ENCODE measurements at places on chromosomes 5 and 9.

- no peak for DNase-seq
These were observed 207.4 kb downstream of the AGTPBP1 start for GRCh38 chr9:85534340-85534739.

GRCh38 chr5:45697201-45697600, 1.0 kb upstream of the HCN1 start:
- DNase-seq, result no peak

- no peak for DNase-seq
These were observed 36.1 kb upstream of the LPAR1 start for GRCh38 chr9:111074395-111074794.

- no peak for DNase-seq
These were observed 334.2 kb downstream of the PDE4D start for GRCh38 chr5:59559323-59559722.

GRCh38 chr9:121277518-121278295, 9.7 kb downstream of the GSN start:
- no peak for DNase-seq

GRCh38 chr9:78010445-78010844, 21.2 kb downstream of the GNAQ start:
- no peak for DNase-seq

DNA sequence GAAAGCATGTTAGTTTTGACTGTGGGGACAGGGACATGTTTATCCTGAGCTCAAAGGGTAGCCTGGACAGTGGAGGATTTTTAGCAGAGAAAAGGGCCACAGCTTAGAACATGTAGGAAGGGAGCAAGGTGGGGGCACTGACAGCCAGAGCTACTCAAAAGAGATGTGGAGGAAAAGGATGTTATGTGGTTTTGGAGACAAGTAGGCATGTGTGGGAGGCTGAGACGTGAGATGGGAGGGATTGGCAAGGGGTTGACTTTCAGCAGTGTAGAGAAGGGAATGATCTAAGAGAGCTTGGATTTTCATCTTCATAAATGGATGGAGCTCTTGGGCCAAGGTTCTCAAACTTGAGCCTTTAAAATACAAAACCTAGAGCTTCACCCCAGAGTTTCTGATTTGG, 24.0 kb downstream of the SYK start:
- no peak for DNase-seq

DNA sequence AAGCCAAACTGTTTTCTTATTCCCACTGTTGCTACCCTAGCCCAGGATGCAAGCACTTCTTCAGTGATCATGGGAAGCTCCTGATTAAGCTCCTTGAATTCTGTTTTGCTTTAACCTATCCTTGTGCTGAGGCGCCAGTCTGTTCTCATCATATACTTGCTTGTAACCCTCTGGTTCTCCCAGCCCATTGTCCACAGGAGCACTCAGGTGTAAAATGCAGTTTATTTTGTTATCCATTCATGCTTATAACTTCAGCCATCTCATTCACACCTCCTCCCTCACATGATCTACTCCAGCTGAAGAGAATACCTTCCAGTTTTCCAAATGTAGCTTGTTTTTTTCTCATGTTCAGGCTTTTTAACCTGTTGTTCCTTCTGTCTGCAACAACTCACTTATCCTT, 402.1 kb upstream of the BRINP1 start:
- no peak for DNase-seq

DNA sequence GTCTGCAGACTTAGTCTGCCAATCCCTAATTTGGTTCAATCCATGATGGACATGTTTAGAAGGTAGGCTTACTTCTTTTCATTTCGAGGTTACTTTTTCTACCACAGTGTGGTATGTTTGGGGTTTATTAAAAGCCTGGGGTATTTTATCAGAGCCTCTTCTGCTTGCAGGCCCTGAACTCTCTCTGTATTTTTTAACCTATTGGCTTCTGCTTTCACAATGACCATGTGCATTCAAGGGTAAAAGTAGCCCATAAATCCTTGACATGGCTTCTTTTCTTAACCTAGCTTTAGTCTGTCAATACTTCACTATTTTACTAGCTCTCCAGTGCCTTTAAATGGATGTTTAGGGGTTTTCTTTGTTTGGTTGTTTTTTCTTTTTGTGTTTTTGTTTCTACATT, 286.6 kb downstream of the FER start:
- no peak for DNase-seq

GRCh38 chr5:178292826-178293205, 60.2 kb upstream of the PHYKPL start:
- DNase-seq, result no peak

- DNase-seq, result no peak
These were observed 35.9 kb downstream of the MAMDC2 start for GRCh38 chr9:70079417-70080037.

GRCh38 chr5:81017320-81017719, 57.2 kb downstream of the RASGRF2 start:
- no peak for DNase-seq

Data from activated gamma-delta T cell treated with Interleukin-2 at 50 U/mL for 16 hours (primary cell).